Stimulated activated CD4-positive, alpha-beta T cell treated with anti-CD3 and anti-CD28 coated beads, Interleukin-2, amount 100 ng/mL, for 48 hours (primary cell): ENCODE measurements at places on chromosomes 3 and 15.

DNA sequence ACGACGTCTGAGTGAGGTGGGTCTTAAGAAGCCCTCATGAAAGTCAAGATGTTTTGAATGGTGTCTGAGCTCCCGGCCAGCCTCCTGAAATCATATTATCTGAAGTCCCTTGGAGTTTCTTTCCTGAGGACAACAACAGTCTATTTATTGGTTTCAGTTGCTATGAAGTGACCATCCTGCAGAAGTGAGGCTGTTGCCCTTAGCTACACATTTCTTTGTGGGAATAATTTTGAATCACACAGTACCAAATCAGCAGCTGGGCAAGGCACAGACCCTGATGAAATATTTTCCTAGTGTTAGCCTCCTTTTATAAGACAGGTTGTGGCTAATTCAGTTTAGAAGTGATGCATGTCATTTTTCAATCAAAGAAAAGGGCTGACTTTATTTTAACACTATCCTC, 220.7 kb upstream of the AZI2 start:
- no peak for DNase-seq

GRCh38 chr15:98452238-98452637, 196.1 kb upstream of the IGF1R start:
- DNase-seq = no peak

GRCh38 chr3:100045696-100046095, 68.6 kb downstream of the FILIP1L start:
- no peak for DNase-seq

GRCh38 chr3:133040696-133041523, 2.7 kb downstream of the TMEM108 start:
- peak; percentile 30 for DNase-seq

DNA sequence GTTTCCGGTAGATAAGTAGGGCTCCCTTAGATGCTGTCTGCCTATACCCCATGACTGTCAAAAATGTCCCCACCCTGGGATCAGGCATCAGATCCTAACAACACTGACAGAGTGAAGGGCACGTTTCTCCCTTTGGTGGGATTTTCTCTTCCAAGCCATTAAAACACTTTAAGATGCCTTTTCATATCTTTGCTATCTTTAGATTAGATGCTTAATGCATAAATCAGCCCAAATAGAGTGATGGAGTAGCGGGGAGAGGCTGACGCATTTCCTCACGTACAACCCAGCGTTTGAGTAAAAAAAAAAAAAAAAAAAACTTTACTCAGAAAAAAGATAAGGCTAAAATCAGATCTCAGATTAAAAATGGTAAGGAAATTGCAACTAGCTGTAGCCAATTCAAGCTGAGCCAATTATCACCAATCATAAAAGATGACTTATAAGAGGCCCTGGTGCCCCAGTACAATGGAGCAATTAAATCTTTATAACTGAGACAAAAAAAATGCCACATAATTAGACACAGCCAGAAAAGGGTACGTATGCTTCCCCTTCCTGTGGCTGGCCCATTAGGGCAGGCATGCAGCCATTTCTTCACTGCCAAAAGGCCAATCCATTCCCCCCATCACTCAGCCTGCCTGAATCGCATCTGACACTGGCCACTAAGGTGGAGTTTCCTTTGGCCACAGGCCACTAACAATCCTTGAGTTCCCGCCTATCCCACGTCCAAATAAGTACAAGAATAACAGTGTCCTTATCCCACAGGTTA, 45.0 kb downstream of the RFTN1 start:
- DNase-seq = no peak

DNA sequence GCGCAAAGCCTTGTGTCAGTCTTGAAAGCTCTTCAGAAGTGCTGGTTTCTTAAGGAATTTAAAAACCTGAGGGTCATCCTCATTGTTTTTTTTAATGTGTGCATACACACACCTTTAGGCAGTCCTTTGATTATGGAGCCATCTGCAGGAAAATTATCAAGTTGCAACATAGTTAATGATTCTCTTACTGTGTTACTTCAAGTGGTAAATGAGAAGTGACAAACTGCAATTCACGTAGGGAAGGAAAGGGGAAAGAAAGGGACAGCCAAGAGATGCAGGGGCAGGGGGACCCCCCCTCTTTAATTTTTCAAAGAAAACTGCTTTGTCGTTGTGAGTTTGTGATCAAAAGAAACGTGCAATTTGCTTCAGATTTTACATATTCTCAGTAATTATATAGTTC, 162.4 kb upstream of the CGNL1 start:
- no peak for DNase-seq
